Caudate nucleus (tissue), 63 donors: ENCODE measurements at places on chromosomes 6 and 20.

GRCh38 chr20:42212391-42212790 is 594.2 kb upstream of the CHD6 start:
- no peak for DNase-seq

DNA sequence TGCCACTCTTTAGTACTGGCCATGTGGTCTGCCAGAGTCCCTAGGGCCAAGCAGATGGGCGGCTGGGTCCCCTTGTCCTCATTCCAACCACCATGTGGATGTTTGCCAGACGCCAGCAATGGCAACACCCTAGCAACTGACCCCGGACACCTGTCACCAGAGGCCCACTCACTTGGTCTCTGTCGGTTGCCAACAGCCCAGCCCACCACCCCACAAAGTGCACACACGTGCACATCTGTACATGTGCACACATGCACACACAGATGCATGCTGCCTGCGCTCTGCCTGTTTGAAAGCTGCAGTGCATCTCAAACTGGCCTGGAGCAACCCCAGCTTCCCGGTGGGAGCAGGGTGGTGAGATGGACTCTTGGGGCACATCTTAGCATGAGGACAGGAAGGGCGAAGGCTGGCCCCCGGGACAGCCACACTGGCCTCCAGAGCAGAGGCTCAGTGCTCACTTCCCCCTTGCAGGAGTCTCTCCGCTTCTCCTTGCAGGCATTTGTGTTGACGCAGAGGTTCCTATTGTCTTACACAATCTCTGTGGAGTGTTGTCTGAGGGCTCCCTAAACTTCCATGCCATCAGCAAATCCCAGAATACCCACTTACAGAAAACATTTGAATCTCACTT is 54.0 kb downstream of the PSMG4 start:
- DNase-seq = no peak

DNA sequence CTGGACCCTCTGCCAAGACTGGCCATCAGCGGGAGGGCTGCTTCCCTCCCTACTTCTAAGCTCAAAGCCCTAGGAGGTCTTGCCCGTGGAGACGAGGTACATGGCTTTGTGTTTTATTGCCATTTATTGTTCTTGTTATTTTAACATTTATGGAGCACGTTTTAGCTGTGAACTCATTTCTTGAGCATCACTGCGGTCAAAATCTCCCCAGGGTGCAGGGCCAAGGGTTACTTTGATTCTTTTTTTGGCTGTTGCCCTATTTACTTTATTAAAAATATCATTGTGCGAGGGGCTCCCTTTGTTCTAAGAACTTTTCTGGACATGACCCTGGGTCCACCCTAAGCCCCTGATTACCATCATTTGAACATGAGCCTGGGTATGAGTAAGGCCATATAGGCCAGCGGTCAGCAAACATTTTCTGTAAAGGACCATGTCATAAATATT is 51.6 kb downstream of the EYA2 start:
- no peak for DNase-seq

DNA sequence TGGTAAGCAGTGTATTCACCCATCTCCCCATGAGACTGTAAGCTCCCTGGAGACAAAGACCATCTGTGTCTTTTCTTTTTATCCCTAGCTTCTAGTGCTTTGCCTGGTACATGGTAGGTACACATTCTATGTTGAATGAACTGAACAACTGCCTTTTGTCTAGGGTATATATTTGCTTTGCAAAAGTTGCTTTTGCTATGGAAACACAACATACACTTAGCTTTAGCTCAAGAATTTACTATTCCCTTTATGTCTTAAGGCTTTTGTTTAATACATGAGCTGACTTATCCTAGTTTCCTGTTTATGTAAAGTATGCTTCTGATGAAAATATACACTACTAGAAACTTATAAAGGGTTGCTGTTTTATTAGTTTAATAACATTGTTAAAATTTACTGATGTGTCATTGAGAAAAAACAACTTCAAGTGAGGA is 198.2 kb downstream of the PRL start:
- no peak for DNase-seq

GRCh38 chr6:91626911-91627310 is 1040.0 kb upstream of the MAP3K7 start:
- DNase-seq = no peak

DNA sequence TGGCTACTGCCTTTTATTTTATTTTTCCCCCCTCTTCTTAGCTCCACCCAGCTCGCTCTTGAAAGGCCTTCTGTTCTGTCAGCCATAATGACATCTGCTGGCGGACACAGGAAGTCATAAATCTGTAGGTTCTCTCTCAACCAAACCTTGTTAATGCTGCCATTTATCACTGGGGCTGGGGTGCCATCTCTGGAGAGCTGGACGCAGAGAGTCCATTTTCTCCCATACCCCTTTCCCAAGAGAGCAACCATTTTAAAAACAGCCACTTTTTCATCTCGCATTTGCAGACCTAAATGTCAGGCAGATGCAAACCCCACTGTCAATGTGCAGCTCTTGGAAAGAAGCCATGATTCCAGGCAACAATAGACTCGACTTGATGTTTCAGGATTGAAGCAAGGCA is 13.0 kb upstream of the TSHZ2 start:
- DNase-seq = no peak

DNA sequence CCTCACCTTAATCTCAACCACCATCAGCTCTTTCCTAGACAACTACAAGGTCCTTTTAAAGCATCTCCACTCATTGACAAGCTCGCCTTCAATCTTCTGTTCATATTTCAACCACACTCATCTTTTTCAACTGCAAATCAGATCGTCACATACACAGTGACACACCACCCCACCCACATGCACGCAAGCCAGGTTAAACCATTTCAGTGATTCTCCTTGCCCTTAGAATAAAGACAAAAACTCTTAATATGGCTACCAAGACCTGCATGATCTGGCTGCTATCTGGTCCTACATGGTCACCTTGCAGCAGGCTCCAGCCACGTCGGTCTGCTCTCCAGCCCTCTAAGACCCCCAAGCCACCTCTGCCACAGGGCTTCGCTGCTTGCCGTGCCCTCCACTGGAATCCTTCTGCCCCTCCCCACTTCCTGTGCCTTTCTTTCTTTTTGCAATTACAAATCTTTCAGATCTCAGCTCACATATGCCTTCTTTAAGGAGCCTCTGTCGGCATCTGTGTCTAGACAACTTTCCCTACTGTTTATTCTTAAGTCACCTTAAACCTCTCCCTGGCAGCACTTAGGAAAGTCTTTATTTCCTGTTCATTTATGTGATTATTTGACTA is 507.3 kb upstream of the ARID1B start:
- DNase-seq = no peak

DNA sequence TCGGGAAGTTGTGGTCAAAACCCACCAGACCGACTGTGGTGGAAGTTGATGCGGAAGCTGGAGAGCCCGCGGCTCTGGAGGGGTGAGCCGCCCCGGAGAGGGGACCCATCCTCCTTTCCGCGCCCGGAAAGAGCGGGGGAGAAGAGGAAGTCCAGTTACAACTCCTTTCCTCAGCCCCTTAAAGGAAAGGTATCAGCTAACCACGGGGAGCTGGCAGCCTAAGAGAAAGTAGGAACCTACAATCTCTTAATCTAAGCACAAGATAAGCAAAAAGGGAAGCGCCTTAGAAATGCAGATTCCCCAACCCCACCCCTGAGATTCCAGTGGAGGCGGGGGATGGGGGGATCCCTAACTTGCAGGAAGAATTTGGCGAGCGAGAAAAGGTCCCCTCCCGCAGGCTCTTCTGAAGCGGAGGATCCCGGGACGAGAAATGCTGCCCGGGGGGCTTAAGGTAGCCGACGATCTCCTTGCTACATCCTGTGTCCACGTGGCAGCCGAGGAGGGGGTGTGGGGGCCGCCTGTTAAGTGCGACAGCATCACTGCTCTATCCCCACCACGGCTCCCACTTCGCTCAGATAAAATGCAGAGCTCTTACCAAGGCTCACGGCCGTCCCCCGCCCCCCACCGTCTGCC is 87.5 kb downstream of the ZFP64 start:
- DNase-seq = no peak

- no peak for DNase-seq
These were observed 176.1 kb downstream of the ID4 start for GRCh38 chr6:20013066-20013861.

DNA sequence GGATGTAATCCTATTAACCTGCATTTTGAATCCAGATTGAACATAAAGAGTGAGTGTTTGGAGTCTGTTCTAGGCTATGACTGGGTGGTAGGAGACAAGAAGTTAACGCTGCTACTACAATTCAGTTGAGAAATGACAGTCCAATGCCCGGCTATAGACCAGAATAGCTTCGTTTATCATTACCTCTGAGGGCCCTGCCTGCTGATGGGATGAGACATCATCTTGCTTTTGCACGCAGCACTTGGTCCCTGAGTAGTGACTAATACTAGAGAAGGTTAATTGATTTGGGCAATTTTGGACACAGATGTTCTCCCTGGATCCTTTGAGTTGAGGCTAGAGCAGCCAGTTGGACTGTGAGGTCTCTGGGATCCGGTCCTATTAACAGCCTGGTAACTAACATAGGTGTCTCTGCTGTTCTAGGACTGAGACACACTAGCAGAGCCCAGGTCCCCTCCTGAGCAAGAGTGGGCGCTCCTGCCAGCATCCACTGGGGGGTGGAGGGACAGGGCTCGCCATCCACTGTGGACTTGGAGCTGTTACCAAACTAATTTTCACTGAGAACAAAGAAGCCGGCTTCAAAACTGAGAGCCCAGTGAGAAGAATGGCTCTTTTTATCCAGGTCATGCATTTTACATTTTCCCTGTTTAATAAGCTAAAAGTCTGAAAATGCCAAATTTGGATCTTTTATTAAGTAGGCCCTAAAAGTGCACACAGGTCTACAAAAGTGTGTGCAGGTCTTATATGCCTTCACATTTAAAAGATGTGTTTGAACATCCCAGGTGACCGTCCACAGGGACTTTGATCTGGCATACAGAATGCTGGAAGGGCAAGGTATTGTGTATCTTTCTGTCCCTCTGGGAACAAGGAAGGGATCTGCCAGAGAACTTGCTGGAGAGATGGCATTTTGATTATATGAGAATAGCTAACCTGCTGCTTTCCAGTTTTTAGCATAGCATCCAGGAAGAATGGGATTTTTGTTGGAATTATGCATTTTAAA is 212.5 kb downstream of the CDH4 start:
- DNase-seq = no peak

- DNase-seq = no peak
These were observed 67.0 kb upstream of the TNFAIP3 start for GRCh38 chr6:137799950-137800568.

- no peak for DNase-seq
These were observed 176.4 kb upstream of the UST start for GRCh38 chr6:148570456-148570855.

- peak; percentile 41 for DNase-seq
These were observed 7.7 kb upstream of the C20orf203 start for GRCh38 chr20:32681175-32682084.

DNA sequence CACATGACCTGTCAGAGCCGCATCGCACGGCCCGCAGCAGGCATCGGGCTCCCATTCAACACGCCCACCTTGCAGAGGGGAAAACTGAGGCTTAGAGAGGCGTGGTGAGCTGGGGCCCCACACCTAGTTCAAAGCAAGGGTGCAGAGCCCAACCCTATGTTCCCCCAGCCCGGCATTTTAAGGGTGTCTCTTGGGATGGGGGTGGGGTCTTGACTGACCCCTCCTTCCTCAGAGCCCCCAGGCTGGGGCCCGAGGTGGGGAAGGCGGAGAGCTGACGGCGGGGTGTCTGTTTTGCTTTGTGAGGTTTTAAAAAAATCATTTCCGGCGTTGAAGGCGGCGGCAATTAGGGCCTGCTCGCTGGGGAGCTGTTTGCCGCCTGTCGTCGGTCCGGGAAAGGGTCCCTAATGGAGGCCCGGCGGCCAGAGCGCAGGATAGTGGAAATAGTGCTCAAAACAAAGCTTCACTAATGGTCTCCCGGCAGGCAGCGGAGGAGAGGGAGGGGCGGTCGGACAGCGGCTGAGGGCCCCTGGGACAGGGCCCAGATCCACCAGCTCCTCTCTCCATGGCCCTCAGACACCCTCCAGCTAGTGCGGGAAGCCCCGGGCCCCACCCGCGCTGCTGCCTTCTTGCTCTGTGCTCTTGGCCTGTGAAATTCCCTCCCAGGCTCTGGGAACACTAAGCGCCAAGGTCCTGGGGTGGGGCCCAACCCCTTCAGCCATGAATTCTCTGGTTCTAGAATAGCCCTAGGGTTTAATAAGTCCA is 11.9 kb downstream of the VSTM2L start:
- DNase-seq = no peak

DNA sequence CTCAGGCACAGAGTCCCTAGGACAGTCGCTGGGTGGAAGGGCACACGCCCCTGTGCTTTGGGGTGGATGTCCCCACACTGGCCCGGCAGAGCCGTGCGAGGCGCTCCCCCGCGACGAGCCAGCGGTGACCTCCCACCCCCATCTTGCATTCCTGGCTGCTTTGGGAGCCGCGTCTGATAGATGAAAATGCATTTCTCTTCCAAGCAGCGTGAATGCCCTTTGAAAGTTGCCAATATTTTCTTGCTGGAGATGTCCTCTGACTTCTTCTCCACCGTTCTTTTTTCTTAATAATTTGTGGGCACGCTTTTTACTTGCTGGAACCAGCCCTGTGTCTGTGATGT is 29.9 kb downstream of the COL20A1 start:
- no peak for DNase-seq

GRCh38 chr6:10558565-10558964 is 37.4 kb downstream of the GCNT2 start:
- DNase-seq = no peak

DNA sequence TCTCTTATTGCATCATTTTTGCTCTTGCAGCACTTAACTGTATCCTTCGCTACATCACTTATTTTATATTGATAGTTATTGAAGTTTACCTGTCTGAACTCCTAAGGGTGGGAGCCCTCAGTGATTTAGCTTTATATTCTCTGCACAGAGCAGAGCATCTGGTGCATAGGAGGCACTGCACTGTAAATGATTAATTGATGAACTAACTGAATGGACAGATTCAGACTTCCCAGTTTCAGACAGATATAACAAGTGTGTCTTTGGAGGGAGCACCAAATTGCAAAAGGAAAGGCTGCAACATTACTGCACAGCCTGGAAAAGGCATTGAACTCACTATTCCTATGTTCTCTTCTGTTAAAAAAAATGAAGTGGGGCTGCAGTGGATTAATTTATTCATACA is 160.3 kb downstream of the EDN1 start:
- no peak for DNase-seq

DNA sequence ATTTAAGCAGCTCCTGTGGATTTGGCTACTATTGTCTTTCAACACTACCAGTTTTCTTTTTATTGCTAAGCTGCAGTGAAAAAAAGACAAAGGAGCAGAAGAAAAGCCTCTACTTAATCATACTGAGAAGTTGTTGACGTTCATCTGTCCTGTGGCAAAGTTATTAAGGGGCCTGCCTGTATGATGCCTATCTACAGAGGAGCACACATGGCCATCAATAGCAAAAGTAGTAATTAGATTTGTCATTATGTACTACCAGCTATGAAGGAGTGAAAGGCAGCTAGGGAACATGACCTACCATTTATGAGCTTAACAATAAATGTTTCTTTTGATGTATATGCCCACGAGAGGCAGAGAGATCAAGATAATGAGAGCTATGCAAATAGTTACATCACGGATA is 620.9 kb downstream of the PHF3 start:
- no peak for DNase-seq
